ENCODE measurements at places on chromosomes 4 and X.

DNA sequence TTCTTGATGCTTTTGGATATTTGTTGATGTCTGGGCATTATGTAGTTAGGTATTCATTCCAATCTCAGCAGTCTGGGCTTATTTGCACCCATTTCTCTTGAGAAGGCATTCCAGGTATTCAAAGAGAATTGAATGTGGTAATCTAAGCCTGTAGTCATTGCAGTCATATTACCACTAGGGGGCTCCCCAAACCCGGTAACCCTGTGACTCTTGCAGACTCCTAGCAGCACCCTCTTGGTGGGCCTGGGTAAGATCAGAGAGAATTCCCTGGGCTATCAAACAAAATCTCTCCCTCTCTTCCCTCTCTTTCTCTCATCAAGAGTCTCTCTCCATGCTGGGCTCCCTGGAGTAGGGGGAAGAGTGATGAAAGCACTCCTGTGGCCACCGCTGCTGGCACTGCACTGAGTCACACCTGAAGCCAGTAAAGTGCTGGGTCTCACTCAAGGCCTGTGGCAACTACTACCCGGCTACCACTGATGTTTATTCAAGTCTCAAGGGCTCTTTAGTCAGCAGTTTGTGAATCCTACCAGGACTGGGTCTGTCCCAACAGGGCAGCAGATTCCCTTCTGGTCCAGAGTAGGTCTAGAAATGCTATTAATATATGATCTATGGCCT is 187.7 kb upstream of the NUDT10 start:
- DNase-seq: no peak

DNA sequence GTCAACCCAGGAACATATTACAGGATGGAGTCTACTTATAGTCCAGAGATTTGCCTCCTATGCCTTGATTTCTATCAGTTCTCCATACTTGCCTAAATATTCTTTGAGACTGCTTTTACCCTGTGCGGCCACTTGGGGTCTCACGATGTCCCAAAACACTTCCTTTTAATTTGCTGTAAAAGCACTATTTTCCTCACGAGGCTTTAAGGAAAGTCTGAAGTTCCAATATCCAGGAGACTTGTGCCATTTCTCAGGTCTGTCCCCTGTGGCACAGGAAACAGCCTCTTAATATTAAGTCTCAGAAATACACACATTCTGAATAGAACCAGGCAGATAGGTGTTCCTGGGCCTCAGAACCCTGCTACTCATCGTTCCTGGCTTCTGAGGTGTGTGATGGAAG is 142.9 kb downstream of the TMEM164 start:
- DNase-seq: no peak

GRCh38 chrX:119501511-119502148 is 33.4 kb downstream of the SLC25A5 start:
- DNase-seq: no peak

- DNase-seq: no peak
Measured at GRCh38 chrX:31988975-31989374, 917.1 kb upstream of the FTHL17 start.

- no peak for DNase-seq
Measured at GRCh38 chrX:44873415-44874276, 658 bp downstream of the KDM6A start.

- no peak for DNase-seq
Measured at GRCh38 chr4:110514889-110515479, 39.0 kb downstream of the ENPEP start.

DNA sequence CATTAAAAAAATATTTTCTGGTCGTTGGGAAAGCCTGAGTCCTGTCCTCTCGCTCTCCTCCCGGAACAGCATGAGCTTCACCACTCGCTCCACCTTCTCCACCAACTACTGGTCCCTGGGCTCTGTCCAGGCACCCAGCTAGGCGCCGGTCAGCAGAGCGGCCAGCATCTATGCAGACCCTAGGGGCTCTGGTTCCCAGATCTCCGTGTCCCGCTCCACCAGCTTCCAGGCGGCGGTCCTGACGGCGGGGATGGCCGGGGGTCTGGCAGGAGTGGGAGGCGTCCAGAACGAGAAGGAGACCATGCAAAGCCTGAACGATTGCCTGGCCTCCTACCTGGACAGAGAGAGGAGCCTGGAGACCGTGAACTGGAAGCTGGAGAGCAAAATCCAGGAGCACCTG is 807.2 kb upstream of the NDST4 start:
- no peak for DNase-seq

DNA sequence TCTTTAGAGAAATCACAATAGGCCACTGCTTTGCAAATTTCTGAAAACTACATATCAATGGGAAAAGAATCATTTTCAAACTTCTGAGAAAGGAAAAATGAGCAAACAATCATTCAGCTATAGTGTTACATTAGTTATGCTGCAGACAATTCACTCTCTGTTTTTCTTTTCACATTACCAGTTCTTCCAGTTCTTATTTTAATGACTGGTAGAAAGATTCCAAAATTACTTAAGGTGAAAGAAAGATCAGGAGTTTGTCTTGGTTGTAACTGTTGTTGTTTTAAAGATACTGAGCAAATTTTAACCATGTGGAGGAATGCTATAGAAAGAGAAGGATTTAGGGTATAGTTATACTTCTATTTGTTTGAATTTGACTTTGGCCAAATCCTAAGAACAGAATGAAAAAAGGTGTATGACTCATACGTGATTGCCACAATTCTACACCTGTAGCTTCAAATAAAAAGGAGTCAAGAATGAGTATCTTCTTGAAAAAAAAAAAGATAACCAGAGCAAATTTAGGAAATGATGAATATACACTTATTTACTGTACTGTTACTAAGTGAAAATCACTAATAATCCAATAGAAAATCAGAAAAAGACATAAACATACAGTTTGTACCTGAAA is 21.0 kb upstream of the RASGEF1B start:
- no peak for DNase-seq

DNA sequence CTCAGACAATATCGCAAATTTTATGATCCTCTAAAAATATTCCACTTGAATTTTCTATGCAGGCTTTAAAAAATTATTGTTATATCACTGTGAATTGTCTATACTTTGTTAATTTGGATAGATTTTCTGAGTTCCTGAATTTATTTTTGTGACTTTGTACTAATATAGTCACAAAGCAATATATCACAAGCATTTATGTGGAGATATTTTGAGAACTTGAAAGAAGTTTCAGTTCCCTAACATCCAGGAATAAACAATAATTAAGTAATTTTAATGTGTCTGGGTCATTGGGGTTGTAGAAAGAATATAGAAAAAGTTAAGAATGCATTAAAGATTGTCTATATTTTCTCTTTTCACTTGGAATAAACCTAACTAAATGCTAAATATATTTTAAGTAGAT is 32.0 kb downstream of the CXCL8 start:
- DNase-seq: no peak

- DNase-seq: no peak
Measured at GRCh38 chrX:139881572-139881971, 51.3 kb downstream of the ATP11C start.

DNA sequence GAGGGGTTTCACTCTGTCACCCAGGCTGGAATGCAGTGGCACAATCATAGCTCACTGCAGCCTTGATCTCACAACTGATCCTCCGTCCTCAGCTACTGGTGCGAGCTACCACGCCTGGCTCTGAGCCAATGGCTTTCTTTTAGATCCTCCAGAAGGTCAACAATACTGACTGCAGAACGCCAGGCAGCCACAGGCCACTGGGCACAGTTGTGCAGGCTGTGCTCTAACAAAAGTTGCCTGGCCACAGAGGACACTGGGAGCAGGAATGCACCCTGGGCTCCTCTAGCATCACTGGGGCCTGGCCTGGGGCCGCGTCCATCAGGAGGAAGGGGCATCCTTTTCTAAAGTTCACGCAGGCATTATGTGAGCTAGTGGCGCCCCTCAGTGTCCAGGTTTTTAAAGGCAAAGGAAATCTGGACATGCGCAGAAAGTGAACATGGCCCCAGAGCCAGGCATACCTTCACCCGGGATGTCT is 14.9 kb upstream of the PORCN start:
- DNase-seq: no peak

GRCh38 chrX:18351784-18352183 is 2.7 kb downstream of the SCML2 start:
- DNase-seq: no peak

DNA sequence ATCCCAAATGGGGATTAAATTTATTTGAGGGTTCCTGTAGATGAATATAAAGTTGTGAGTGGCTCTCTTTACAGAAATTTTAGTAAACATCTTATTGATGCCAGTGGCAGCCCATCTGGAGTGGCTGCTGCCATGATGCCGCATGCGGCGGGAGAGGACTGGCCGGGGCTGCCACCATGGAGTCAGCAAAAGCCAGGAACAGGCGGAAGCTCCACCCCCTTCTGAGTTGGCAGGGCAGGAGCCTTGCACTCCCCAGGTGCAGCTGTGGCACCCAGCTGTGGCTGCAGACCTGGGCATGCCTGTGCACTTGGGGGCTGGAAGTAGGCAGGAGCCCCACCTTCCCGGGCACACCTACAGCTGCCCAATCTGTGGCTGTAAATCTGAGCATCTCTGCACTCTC is 92.3 kb downstream of the KCNIP4 start:
- no peak for DNase-seq

All from AG04449 (cell line).